ENCODE measurements at places on chromosomes 3 and 15. TPM values are rescaled to one million over a fixed set of nuclear protein-coding genes. Genes with fewer than 3 reads are reported as not detected.

GRCh38 chr15:101827257-101827656 is 15.3 kb downstream of the OR4F15 start:
- DNase-seq: no peak

- DNase-seq: peak; percentile 33
Measured at GRCh38 chr15:60945196-60945595, 283.9 kb downstream of the RORA start.

GRCh38 chr15:81504170-81504905 is 130.3 kb upstream of the TMC3 start:
- peak; percentile 8 for DNase-seq

Gene CLDN1
- total RNA-seq: 197 TPM

Gene INSYN1
- not detected for total RNA-seq

Gene TP53BP1
- total RNA-seq: 53.5 TPM

- no peak for DNase-seq
Measured at GRCh38 chr3:61734749-61735686, 173.6 kb downstream of the PTPRG start.
